Activated CD8-positive, alpha-beta memory T cell treated with anti-CD3 and anti-CD28 coated beads for 1 hour (primary cell): ENCODE measurements at places on chromosomes 7 and 10.

GRCh38 chr10:119135513-119135881 is 30.0 kb downstream of the SFXN4 start:
- DNase-seq, result no peak

GRCh38 chr7:12692479-12693259 is 5.2 kb downstream of the ARL4A start:
- no peak for DNase-seq

DNA sequence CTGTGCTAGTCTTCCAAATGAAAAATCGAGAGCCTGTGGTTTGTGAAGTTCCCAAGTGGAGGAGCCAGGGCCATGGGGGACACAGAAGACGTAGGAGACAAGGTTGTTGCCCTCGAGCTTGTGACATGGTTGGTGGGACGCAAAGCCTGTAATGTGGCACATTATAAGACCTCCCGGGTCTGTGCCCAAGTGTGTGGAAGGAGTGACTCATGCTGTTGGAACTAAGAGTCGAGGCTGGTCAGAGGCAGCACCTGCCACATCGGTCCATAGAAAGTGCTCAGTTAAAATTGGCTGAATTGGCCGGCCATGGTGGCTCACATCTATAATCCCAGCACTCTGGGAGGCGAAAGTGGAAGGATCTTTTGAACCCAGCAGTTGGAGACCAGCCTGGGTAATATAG is 27.0 kb upstream of the PODXL start:
- no peak for DNase-seq

DNA sequence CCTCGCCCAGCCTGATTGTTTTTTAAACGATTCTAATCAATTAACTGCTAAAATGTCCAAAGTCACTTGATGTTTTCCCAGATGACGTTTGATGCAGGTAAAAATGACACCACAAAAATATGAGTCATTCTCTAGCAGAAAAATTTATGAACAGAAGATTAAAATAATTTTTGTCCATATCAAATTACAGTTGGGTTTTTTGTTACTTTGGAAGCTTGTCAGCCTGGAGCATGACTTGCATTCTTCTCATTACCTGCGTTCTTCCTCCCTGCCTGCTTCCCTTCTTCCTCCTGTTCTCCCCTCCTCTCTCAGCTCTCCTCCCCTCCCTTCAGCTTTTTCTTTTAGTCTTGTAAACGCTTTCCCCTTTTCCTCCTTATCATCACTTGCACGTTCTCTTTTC is 18.7 kb downstream of the IL15RA start:
- no peak for DNase-seq

DNA sequence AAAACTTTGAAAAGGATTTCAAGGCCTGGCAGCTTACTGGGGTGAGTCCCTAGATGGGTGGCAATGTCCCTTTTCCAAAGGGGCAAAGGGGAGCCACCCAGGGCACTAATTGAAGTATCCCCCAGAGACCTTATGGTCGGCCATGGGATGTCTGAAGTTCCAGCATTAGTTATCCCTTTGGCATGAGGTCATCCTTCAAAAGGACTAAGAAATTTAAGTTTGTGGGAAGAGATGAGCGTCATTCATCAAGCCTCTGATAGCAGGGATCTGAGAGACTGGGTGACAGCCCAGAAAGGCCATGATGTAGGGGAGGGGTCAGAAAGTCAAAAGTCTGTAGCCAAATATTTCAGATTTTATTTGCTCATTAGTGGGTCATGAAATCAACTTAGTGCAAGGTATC is 195.3 kb downstream of the ZNF438 start:
- no peak for DNase-seq

GRCh38 chr10:88990384-88991160 is at the start of gene FAS:
Gene FAS, plus strand, starts transcription at chr10:88990798. Its CDS starts 79 bp downstream, at chr10:88990877.
- peak; percentile 63 for DNase-seq

DNA sequence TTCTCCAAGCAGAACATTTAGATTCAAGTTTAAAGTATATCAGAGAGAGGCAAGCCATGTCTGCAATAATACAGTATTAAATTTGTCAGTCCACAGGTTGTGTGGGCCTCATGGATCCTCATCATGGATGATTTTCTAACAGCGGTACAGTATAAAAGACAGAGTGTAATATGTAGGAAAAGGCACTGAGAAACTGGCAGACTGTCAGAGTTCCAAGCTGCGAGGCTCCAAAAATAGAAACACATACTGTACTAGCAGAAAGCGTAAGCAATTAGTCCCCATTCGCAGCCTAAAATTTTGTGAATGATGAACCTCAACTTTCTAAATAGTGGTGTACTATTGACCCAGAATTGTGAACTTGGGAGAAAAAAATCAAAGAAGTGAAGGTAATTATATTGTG is 933.3 kb downstream of the XPNPEP1 start:
- no peak for DNase-seq

GRCh38 chr7:40746841-40747556 is 612.2 kb downstream of the SUGCT start:
- no peak for DNase-seq

- no peak for DNase-seq
Measured at GRCh38 chr10:8180360-8181109, 126.0 kb downstream of the GATA3 start.
